ENCODE measurements at places on chromosomes 13 and 19. TPM values are rescaled to one million over a fixed set of nuclear protein-coding genes. Genes with fewer than 3 reads are reported as not detected.

FAM124A gene
- polyA plus RNA-seq: 4.1 TPM

SYNE4 gene
- 0.15 TPM for polyA plus RNA-seq

TNNT1 gene
- polyA plus RNA-seq: 23.8 TPM

SH2D3A gene
- polyA plus RNA-seq: 0.25 TPM

TTC9B gene
- not detected for polyA plus RNA-seq

SLC5A5 gene
- polyA plus RNA-seq: not detected

KLK15 gene
- not detected for polyA plus RNA-seq

CD70 gene
- not detected for polyA plus RNA-seq

PSG3 gene
- polyA plus RNA-seq: not detected
